ENCODE measurements at places on chromosomes 5 and 9. TPM values are rescaled to one million over a fixed set of nuclear protein-coding genes. Genes with fewer than 3 reads are reported as not detected.

DNA sequence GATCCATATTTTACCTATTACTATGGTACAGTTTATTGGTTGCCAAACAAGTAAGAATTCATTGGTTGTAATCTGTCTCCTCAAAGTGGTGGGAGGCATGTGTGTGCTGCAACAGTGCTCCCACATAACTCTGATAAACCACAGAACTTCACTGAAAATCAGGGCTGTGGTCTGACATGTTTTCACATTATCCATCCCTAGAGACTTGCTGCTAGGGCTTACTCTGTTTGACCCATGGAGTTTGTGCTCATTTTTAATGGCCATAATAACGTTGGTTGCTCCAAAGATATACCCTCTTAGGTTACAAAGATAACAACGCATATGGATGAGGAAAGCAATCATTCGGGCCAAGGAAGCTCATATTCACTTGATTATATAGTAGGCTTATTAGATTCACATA lies 37.0 kb downstream of the HACD4 start:
- DNase-seq, result no peak

- DNase-seq, result no peak
These were observed 122.1 kb downstream of the NTRK2 start for GRCh38 chr9:84791643-84792042.

DNA sequence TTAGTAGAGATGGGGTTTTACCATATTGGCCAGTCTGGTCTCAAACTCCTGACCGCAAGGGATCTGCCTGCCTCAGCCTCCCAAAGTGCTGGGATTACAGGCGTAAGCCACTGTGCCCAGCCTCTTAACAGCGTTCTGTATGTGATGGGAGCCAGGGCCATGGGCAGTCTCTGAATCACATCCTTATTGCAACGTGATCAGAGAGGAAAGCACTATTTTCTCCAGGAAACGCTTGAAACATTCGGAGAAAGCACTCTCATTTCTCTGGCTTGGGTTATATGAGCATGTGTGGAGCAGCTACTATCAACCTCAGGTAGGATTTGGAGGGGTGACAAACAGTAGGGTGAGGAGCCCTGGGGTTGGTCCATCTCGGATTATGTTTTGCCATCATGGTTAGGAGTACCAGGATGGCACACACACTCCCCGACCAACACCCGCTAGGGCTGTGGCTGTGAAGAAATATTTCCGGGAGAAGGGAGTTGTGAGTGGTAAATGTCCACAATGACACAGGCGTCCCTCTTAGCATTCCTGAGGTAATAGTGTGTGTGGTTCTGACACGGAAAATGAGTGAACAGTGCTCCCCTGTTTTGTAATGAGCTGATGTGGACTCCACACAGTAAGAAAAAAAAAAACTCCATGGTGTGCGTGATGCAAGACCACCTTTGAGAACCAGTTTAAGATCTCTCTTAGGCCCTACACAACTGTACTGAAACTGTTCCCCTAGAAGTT lies 406.2 kb upstream of the ZNF608 start:
- DNase-seq, result no peak

DNA sequence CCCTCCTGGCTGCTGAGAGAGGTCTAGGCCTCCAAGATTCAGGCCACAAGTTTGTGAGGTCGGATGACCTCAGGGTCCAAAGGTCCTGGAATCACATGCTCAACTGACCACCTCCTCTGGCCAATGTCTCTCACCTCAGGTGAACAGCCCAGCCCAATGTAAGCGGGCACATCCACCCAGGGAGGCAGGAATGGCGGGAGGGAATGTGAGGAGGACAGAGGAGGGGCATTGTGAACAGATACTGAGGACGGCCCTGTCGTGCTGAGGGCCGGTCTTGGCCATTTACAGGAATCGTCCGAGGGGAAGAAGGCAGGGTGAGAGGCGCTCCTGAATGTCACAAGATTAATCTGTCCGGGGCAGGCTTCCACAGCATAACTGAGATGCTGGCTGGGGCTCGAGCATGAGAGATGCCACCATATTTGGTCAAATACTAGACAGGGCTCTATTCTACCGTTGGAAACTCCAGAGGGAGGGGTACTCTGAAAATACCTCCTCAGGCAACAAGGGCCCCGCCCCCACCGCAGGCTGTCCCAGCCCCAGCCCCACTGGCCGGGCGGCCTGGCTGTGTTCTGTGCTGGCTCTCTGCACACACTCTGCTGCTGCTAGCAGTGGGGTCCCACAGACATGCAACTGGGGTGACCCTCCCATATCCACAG lies 1.5 kb upstream of the IL17B start:
- no peak for DNase-seq

DNA sequence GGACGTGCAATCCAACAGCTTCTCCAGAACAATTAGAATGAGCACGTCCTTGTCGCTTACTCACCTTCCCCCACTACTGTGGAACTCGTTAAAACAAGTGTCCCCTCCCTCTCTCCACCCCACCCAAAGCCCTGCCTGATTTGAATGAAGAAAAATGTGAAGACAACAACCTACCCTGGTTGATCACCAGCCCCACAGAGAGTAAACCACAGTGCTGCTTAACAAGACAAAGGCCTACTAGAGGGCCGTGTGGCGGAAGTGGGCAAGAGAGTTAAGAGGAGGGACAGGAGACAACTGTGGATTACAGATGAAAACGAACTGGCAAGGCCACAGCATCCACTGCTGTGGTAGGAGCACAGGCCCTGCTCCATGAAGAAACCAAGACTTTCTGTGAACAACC lies 51.1 kb downstream of the CDK5RAP2 start:
- no peak for DNase-seq

DNA sequence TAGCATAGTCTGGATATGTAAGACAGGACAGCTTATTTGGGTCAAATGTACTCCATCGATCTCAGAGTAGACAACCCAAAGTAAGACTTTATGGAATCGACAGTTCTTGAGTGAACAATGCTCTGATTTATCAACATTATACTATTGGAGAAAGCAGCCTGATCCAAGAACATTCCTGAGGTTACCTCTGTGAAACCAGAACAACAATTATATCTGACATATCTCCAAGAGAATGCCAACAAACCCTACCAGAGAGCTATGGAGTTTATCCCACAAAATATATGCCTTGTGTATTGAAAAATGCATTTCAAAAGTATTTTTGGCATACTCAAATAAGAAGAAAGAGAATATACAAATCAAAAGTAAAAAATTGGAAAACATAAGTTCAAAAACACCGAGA lies 1985.9 kb downstream of the EFNA5 start:
- DNase-seq, result no peak

DNA sequence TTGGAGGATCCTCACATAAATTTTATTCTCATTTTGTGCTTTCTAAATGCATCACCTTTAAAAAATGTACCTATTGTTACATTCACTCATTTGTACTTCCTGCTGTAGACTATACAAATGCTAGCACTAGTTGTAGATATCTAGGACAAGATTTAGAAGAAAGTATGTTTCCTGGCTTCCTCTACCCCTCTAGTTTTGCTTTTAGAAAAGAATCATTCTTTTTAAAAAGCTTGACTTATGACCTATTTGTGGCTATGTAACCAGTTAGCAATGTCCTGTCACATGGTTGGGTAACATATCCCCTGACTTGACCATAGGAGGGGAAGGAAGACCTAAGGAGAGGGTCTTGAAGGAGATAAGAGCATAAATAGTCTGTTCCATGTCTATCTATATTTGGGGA lies 13.3 kb downstream of the CAMK4 start:
- DNase-seq, result no peak

GRCh38 chr5:40853632-40854192 lies 12.5 kb downstream of the CARD6 start:
- DNase-seq, result no peak

GRCh38 chr5:135505973-135506372 lies 29.8 kb downstream of the NEUROG1 start:
- DNase-seq, result no peak

- DNase-seq, result no peak
These were observed 17.4 kb downstream of the WDR31 start for GRCh38 chr9:113322671-113323070.

- peak; percentile 43 for DNase-seq
These were observed 204.4 kb downstream of the EFNA5 start for GRCh38 chr5:107466233-107466769.

GRCh38 chr9:96619491-96620180 lies at the start of gene CDC14B:
Gene CDC14B (minus strand): TSS chr9:96619843. CDS start chr9:96619378, 465 bp downstream.
- DNase-seq, result peak; percentile 82

DNA sequence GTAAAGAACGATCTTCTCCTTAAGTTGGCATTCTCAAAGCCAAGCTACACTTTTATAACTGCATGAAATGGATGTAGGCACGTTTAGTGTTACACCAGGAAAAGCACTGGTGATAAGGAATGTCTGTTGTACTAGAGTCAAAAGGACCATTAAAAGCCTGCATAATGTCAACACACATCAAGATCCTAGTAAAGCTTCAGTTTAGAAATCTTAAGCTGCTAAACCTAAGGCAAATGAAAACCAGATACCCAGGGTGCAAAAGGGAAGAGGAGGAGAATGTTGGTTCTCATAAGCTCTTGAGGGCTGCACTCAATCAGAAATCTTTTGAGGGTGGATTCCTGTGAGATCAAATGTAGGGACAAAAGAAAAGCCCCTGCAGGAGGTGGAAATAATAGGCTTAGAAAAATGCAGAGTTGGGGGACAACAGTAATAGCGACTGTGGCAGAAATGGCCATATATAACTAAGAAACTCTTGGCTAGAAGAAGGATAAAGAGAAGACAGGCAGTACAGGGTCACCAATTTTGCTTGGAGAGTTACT lies 148.2 kb downstream of the FBXL17 start:
- no peak for DNase-seq

DNA sequence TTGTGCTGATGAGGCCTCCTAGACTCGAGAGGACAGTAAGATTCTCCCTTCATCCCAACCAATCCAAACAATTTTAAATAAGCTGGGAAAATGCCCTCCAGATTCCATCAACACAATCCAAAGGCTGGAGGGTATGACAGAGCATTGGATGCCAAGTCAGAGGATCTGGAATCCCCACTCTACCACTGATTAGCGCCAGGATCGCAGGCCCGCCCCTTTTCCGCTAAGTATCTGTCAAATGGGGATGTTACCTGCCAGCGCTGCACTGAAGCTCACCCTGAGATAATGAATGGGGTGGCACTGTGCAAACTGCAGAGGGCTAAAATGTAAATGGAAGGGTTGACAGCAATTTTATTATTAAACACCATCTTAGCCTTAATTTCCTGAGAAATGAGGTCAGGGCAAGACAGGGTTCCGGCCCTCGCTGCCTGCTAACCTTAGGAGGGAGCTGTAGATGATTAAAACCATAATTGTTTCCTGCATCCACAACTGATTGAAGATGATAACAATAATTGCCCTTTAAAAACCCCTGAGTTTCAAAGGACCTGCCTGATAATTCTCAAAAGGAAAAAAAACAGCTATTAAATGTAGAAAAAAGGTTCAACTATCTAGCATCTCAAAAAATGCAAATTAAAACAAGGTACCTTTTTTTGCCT lies 31.6 kb upstream of the GABBR2 start:
- DNase-seq, result no peak

Gene RGS14
- total RNA-seq, result 4.4 TPM

Gene SMIM33
- not detected for total RNA-seq

Gene MAMDC2
- total RNA-seq, result 3.0 TPM

Gene ITK
- total RNA-seq, result 0.16 TPM

Gene CCNO
- 0.16 TPM for total RNA-seq

Gene SPINK4
- not detected for total RNA-seq

Gene SLC6A18
- not detected for total RNA-seq

Gene PHF2
- 33.4 TPM for total RNA-seq

Gene PITX1
- total RNA-seq, result not detected

Gene ANXA2R
- 0.31 TPM for total RNA-seq

Gene ARID3C
- not detected for total RNA-seq

Measured in occipital lobe (tissue), 3 donors.